NCI-H1092 (cell line): ENCODE measurements at places on chromosomes 4 and X.

DNA sequence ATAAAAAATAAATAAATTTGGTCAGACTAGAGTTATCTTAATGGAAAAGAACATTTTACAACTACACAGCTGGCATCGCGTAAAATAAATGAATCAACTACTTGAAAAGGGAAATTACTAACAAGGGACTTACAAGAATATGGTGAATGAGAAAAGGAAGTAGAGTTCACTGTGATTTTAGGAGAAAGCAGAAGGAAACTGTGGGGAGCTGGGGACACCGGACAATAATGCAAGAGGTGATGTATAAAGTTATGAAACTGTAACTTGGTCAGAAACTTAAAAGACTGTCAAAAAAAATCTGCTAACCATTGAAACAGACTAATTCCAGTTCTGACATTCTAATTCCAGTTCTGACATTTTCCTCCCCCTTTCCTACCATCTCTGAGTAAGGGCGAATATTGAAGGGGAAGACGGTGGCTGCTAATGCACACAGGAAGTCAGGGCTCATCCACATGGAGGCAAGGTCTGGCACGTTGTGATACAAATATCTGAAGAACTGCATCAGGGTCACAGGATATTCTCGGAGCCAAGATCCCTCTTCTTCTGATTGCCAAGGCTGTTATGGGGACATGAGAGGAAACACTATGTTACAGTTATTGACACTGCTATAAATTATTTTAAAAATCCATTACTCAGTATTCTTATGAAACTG, 170.5 kb downstream of the CDS1 start:
- no peak for DNase-seq

DNA sequence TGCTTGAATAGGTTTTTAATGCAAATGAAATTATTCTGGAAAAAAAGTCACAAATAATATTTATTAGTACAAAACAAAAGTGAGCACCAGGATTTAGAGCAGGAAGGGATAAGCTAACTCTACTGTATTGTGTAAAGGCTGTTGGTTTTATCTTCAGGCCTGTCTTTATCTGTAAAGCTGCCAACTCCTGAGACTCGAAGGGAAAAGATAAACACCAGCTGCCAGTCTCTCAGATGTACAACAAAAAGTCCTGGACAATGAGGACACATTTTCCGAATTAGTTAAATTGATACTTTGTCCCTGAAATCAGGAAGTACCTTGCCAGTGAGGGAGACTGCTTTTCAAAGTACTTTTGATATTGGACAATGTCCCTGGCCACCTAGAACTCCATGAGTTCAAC, 8.8 kb downstream of the DDX60 start:
- DNase-seq = peak; percentile 63

DNA sequence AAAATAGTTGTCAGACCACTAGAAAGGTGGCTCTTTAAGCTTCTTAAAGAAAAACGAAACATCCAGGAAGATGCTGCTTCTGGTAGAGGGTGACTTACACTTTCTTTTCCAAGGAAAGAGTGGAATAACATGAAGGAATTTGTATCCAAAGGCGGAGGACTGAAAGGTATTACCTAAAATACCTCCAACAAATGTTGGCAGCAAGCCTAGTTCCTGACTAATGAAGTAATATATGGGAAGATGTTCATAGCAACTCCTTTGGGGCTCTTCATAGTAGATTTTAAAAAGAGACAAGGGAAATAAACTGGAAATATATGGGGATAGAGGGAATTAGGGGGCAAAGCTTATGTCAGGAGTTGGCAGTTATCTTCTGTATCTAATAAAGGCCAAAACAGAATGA, 116.2 kb downstream of the AASDH start:
- no peak for DNase-seq

GRCh38 chr4:25943312-25943711, 29.3 kb downstream of the SMIM20 start:
- DNase-seq = no peak

- no peak for DNase-seq
Measured at GRCh38 chr4:140944572-140944971, 188.4 kb upstream of the TBC1D9 start.

DNA sequence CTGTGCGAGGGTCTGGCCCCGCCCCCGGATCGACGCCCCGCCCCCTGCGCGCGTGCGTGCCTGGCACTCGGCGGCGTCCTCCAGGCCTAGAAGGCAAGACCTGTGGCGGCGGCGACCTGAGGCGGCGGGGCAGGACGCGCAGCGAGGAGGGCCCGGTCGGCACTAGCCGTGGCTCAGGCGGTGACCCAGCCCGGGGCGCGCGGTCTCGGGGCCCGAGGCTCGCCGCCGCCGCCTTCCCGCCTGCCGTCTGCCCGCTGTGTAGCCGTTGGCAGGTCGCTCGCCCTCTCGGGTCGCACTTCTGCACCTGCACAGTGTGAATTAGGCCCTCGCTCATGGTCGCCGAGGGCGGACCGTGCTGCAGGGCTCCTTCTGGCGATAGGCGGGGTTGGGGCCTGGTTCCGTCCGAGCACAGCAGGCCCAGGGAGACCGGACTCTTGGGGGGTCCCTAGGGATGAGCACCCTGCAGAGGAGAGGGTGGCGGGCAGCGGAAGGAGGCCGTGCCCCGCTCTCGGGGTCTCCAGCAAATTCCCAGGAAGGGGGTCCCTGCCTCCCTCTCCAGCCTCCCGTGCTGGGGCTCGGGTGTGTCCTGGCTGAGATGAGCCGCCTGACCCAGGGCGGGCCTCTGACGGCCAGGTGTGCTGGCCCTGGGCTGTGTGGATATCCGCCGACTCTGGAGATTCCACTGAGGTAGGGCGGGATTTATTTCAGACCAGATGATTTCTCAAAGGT, 557 bp upstream of the FAM53A start:
- no peak for DNase-seq

DNA sequence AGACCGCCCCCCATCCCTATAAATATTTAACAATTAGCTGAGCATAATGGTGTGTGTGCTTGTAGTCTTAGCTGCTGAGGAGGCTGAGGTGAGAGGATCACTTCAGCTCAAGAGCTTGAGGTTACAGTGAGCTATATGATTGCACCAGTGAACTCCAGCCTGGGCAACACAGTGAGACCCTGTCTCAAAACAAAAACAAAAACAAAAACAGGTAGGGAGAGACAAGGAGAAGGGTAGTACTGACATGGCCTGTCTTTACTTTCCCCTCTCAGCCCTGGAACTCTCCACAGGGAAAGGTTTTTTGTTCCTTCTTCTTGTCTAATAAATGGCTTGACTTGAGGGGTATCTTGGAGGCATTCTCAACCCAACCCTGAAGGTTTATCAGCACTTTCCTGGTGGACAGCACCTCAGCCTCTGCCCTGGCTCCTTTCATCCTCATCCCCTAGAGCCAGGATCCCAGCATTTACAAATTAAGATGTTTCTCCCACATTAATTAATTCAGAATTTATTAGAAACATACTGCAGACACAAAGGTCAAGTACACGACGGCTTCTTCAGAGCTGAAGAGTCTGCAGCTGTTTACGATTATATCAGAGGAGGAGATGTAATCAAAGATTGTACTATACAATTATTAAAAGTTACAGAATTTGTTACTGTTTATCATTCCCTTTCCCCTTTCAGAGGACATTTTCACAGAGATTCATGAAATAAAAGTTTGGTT, 131.8 kb downstream of the AFF1 start:
- no peak for DNase-seq

GRCh38 chr4:150297861-150298474, 219.7 kb downstream of the DCLK2 start:
- peak; percentile 75 for DNase-seq

DNA sequence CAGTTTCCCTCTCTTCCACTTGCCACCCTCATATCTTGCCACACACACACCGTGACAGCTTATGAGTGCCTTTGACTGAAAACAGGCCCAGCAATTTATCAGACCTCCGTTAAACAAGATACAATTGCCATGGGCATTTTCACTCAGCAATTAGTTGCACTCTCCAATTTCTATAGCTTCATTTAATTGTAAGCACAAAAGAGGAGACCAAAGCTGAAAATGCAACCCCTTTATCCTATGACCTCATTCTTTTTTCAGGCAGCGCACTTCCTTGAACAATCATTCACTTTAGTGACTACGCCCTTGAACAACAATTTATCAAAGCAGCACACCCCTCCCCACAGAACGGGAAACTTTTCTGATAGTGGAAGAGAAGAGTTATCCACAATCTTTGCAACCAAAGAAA, 4.1 kb downstream of the POF1B start:
- DNase-seq = no peak

DNA sequence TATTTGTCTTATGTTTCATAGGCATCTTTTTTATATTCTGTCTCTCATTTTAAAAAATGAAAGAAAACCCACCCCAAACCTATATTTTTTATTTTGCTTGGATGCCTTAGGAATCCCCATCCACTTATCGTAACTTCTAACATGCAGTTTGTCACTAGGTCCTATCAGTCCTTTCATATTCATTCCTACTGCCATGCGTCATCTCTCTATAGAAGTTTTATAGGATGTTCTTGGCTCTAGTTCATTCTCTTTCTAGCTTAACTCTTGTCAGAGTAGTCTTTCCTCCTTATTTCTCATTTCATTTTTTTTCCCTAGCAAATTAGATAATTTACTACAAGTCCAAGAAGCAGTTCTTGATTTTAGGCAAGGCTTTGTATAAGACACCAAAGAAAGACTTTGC, 92.7 kb downstream of the LARP1B start:
- DNase-seq = no peak

DNA sequence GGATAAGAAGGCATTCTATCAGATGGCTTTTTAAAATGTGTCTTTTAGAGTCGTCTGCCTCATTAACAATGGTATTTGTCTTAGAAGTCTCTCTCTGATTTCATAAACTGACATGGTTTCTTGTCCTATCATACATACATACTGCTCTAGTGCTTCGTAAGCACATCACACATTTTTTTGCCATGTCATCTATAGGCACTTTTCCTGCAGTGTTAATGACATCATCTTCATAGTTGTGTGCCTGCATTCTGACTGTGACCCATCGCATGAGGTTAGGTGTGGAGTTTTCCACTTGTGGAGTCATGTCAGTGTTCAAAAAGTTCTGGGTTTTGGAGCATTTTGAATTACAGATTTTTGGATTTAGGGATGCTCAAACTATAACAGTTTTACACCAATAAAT, 361.6 kb upstream of the SPOCK3 start:
- DNase-seq = no peak

DNA sequence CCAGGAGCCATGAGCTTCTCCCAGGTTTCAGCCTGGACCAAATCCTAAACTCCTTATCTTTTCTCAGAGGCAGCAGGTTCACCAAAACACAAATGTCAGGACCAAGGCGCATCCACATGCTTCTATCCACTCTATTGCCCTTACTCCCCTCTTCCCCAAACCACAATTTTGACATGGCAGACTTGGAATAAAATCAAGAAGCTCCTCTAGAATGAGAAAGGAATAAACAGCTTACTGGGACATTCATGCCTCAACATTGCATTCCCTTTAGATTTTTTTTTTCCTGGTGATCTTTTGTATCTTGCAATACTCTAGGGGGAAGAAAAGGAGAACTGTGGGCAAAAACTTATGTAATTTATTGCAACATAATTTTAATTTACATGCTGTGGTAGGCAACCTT, 119.1 kb downstream of the TSPAN5 start:
- no peak for DNase-seq

- DNase-seq = no peak
Measured at GRCh38 chr4:101370663-101371210, 23.4 kb upstream of the PPP3CA start.
